ENCODE measurements at places on chromosomes 2 and 18. TPM values are rescaled to one million over a fixed set of nuclear protein-coding genes. Genes with fewer than 3 reads are reported as not detected.

GRCh38 chr2:104901037-104901881 is 47.3 kb downstream of the POU3F3 start:
- no peak for DNase-seq

EPG5 gene
- total RNA-seq, result 14.8 TPM

CAD gene
- 17.0 TPM for total RNA-seq

DNA sequence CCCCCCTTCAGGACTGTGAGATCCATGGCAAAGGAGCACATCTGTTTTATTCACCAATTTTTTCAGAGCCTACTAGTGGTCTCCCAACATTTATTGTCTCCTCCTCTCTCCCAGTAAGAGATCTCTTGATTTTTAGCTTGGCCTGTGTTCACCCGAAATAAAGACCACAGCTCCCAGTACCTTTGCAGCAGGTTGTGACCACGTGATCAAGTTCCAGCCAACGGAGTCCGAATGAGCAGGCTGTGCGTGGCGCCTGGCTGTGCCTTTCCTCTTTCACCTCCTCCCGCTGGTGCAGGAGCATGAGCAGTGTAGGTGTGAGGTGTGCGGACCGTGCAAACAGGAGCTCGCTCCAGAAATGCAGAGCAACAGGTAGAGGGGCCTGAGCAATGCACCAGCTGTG is 143.6 kb upstream of the GLI2 start:
- no peak for DNase-seq

- no peak for DNase-seq
These were observed 340.4 kb downstream of the NRXN1 start for GRCh38 chr2:50691513-50691912.

Data from SJSA1 (cell line).